ENCODE measurements at places on chromosomes 4 and X.

DNA sequence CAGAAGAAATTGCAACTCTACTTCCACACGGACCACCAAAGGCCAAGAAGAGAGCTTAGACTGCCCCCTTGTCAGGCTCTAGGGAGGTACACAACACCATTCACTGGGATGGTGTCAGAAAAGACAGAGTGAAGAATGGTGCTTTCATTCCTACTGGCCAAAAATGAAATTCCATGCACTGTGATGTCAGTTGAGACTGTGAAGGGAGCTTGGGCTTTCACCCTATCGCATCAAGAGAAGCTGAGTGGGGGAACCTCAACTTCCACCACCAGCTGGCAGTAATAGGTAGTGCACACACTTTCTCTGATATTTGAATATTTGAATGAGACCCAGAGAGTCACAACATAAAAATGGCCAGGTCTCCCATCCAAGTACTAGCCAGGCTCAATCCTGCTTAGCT, 65.9 kb downstream of the ZNF711 start:
- no peak for DNase-seq

GRCh38 chr4:107900067-107900466, 31.3 kb upstream of the CYP2U1 start:
- no peak for DNase-seq

DNA sequence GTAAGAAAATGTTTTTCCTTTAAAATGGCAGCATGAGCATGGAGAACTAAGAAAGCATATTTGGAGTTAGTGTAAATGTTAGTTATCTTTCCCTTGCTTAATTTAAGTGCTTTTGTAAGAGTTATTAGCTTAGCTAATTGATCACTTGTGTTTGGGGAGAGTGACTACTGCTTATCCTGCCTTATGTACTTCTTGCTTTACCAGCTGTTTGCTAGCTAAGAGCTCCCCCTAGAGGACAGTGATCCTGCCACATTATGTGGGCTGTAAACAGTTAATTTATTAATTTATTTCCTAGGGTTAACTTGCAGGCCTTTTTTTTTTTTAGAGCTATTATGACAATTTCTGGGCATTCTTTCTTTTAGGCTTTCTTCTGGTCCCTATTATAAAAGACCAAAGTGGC, 435.8 kb downstream of the MAGEB5 start:
- no peak for DNase-seq

- no peak for DNase-seq
Measured at GRCh38 chr4:158810487-158811215, 41.8 kb downstream of the FNIP2 start.

- DNase-seq = no peak
Measured at GRCh38 chr4:158796370-158797140, 27.7 kb downstream of the FNIP2 start.

DNA sequence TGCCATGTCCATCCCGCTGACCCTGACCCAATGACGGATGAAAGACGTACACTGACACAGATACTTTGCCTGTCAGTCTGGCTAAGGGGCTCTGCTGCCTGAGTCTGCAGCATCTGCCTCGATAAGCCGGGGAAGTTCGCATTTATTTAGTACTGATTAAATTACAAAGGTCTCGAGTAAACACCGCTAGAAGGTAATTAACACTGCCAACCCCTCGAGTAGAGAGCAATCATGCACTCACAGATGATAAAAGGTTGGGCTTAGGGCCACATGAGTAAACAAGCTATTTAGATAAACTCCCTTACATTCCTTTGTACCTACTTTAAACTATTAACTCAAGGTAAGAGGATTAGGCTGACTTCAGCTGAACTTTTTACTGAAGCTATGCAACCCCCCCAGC, 16.0 kb upstream of the RBMXL3 start:
- no peak for DNase-seq

- DNase-seq = no peak
Measured at GRCh38 chr4:8422327-8422726, 18.2 kb downstream of the ACOX3 start.

DNA sequence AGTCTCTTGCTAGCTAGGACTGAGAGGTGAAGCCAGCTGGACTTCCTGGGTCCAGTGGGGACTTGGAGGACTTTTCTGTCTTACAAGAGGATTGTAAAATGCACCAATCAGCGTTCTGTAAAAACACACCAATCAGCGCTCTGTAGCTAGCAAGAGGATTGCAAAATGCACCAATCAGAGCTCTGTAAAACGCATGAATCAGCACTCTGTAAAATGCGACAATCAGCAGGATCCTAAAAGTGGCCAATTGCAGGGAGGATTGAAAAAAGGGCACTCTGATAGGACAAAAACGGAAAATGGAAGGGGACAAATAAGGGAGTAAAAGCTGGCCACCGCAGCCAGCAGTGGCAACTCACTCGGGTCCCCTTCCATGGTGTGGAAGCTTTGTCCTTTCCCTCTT, 65.6 kb upstream of the DUSP21 start:
- no peak for DNase-seq

GRCh38 chr4:152283801-152284470, 252.0 kb downstream of the FBXW7 start:
- no peak for DNase-seq

DNA sequence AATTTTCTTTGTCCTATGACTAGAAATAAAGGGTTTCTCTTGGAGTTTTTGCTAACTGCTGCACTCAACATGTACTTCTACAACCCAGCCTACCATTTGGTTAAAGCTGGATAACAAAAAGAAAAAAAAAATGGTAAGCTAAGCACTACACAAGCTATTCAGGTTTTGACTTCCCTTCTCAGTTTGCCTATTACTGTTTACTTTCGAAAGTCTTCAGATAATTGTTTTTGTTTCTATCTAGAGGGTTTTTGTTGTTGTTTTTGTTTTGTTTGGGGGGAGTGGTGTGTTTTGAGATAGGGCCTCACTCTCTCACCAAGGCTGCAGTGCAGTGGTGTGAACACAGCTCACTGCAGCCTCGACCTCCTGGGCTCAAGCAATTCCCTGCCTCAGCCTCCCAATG, 46.6 kb downstream of the CLOCK start:
- DNase-seq = no peak

DNA sequence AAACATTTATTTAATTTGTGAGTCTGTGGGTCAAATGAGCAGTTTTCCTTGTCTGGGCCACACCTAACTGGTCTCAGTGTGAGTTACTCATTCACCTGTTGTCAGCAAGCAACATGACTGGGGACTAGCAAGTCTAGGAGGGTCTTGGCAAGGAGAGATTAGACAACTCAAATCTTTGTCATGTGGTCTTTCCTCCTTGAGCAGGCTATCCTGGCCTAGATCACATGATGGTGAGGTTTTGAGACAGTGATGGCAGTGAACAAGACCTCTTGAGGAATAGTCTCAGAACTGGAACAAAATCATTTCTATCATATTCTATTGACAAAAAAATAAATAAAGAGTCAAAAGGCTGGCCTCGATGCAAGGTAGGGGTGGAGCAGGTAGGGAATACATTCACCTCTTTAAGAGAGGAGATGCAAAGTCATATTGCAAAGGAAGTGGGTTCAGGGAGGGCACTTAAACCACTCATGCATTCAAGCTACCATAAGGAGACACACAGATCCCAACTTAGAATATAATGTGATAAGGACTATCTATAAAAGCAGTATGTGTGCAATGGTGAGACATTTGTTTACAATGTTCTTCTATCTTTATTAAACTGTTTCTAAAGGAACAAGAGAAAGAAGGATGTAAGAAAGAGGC, 135.7 kb downstream of the ZNF330 start:
- no peak for DNase-seq

GRCh38 chr4:54484383-54484782, 173.4 kb upstream of the KIT start:
- DNase-seq = no peak

DNA sequence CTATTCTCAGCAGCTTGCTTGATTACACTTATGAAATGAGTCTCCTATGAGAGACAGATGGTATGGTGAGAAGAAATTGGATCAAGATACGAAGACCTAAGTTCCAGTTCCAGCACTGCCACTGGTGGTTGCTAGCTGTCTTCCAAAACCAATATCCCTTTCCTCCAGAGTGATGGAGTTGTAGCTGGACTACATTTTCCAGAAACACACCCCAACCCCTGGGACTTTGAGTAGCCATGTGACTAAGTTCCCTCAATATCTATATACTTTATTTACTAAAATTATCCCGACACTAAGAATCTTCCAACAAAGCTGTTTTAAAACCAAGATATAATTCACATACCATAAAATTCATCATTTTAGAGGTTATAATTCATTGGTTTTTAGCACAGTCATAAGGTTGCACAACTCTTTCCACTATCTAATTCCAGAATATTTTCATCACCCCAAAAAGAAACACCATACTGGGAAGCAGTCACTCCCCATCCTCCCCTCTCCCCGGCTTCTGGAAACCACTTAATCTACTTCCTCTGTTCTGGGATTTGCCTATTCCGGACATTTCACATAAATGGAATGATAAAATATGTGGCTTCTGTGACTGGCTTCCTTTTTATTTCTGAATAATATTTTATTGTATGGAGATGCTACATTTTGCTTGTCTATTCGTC, 118.0 kb downstream of the MANBA start:
- no peak for DNase-seq

GRCh38 chr4:163663454-163664225, 169.2 kb downstream of the TMA16 start:
- DNase-seq = no peak

- DNase-seq = no peak
Measured at GRCh38 chr4:48324281-48324680, 17.0 kb upstream of the SLAIN2 start.

DNA sequence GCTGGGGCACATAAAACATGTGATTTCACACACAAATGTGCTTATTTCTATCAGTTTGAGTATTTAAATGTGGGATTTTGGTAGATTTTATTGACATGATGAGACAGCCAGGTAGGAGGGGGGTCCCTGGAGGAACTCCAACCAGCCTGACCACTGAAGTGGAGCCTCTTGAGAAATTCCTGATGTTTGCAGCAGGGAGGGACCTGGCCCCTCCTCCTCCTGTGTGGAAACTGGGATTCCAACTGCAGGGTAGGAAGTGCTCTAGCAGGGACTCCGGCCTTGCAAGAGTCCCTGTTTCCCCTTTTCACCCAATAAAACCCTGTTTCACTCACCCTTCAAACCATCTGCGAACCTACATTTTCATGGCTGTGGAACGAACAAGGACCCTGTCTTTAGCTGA, 2224.0 kb upstream of the AGA start:
- DNase-seq = no peak

GRCh38 chrX:132292793-132293192, 73.5 kb upstream of the RAP2C start:
- no peak for DNase-seq

DNA sequence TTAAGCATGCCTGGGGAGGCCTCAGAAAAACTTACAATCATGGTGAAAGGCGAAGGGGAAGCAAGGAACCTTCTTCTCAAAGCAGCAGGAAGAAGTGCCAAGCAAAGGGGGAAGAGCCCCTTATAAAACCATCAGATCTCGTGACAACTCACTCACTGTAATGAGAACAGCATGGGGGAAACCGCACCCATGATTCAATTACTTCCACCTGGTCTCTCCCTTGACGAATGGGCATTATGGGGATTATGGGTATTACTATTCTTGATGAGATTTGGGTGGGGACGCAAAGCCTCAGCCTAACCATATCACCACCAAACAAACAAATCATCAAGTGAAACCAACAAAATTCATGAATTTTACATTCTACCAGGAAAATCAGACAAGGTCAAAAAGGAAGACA, 76.7 kb upstream of the TAB3 start:
- DNase-seq = no peak

DNA sequence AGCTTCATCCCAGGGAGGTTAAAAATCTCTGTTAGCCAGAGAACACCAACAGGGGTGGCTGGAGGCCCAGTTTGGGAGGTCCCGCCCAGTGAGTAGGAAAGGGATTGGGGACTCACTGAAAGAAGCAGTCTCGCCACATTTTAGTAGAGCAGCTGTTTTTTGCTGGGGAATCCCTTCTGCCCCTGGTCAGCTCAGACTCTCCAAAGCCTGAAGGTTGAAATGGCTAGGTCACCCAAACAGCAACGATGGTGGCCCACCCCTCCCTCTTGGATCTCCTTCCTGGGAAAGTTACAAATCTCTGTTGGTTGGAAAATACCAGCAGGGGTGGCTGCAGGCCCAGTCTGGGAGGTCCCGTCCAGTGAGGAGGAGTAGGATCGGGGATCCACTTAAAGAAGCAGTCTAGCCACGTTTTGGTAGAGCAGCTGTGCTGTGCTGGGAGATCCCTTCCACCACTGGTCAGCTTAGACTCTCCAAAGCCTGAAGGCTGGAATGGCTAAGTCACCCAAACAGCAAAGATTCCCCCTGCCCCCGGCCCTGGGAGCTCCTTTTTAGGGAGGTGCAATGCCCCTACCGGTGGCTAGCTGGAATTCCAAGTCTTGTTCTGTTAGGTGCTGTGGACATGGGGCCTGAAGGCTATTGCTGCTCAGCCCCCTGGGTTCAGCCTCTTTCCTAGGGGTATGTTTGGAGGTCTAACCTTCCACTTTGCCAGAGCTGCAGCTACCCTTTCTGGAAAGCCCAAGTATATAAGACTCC, 40.0 kb upstream of the TEX13A start:
- no peak for DNase-seq

- DNase-seq = no peak
Measured at GRCh38 chrX:119231936-119232445, 4.1 kb upstream of the PGRMC1 start.

DNA sequence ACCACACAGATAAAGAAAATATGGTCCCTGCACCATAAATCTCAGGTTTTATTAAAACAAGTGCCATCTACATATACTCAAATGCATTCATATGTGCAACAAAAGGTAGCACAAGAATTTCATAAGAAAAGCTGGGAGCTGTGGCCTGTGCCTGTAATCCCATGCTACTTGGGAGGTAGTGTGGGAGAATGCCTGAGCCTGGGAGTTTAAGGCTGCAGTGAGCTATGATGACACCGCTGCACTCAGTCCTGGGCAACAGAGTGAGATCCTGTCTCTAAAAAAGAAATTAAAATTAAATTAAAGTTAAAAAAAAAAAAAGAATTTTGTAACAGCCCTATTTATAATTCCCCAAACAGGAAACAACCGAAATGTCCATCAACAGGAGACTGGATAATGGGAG, 81.3 kb upstream of the JADE1 start:
- DNase-seq = no peak

DNA sequence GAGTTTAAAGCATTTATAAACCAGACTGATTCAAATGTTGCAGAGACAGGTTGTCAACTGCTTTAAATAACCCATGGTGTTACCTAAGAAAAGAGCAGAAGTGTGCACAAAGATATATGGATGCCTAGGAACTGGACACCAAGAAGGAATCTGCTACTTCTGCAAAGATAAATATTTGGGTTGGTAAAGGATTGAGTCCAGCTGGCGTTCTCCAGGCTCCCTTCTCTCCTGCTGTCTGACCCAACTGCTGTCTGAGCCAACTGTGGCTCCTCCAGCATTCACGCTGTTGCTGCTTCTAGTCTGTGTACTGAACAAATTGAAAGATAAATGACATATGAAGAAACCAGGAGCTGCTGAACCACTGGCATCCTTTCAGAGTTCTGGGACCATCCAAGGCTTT, 1167.8 kb upstream of the PRKX start:
- DNase-seq = no peak

DNA sequence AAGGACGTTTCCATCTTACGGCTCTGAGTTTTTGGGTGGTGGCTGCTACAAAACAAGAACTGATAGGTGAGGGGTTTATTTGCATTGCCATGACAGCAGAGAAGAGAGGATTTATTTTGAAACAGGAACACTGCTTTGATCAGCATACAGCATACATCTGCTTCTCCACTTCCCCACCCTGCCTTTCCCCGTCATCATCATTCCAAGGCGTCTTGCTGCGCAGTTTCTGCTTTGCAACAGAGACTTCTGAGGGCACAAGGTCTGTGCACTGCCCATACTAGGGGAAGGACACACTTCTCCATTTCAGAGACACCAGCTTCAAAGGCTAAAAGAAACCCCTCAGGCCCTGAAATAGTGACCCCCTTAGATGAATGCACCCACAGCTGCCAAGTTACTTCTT, 19.1 kb downstream of the STARD8 start:
- DNase-seq = no peak

All from stimulated activated CD4-positive, alpha-beta T cell treated with anti-CD3 and anti-CD28 coated beads, Interleukin-15, amount 100 ng/mL, for 1 hour (primary cell).